ENCODE measurements at places on chromosomes 3 and 15.

GRCh38 chr15:67761343-67761742 lies 64.0 kb upstream of the SKOR1 start:
- no peak for DNase-seq

DNA sequence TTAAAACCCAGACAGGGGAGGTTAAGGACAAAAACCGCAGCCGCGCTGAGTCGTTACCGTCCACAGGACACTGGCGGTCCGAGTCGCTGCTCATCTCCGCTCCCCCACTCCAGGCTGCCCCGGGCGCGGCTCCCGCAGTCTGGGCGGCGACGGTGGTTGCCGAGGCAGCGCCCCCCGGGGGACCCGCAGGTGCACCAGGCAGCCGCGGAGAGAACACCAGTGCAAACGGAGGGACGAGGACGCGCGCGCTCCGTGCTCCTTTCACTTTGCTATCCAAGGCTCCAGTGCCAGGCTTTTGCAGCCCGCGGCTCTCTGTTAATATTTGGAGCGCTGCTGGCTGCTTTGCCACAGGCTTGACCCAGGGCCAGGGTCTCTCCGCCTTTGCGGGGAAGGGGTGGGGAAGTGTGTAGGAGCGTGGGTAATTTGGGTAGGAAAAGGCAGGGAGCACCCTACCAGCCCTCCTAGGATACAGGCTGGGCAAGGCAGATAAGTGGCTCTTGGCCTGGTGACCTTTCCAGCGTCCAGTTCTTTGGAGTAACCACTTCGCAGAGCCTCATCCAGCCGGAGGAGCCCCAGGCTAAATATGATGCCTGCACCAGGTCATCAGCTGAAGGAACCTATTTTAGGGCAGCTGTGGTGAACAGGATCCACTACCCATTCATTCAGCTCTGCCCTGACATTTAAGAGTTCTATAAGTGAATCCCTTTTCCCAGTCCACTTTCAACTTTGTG lies at the start of gene GADL1:
Gene GADL1 (minus strand): TSS at position 141 of the 731 bp plus-strand sequence. CDS start 47 bp downstream, at position 94.
- DNase-seq = peak; percentile 2

- DNase-seq = no peak
These were observed 194.1 kb downstream of the TPRG1 start for GRCh38 chr3:189365609-189366564.

DNA sequence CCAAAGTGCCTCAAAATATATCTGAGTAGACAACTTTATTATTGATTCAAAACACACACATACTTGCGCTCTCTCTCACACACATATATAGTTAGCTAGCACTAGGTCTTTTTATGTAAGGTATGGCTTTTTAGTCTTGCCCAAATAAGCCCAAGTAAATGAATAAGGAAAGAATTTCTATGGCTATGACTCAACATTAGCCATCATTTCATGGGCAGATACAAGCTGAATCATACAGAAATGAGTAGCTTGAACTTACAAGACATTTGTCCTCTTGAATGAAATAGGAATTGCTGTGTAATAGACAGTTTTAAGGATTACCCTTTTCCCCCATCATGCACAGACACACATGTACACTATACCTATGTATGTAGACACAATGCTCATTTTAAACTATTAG lies 4.9 kb downstream of the CADPS start:
- DNase-seq = no peak

GRCh38 chr3:134737516-134737915 lies 57.5 kb upstream of the EPHB1 start:
- no peak for DNase-seq

DNA sequence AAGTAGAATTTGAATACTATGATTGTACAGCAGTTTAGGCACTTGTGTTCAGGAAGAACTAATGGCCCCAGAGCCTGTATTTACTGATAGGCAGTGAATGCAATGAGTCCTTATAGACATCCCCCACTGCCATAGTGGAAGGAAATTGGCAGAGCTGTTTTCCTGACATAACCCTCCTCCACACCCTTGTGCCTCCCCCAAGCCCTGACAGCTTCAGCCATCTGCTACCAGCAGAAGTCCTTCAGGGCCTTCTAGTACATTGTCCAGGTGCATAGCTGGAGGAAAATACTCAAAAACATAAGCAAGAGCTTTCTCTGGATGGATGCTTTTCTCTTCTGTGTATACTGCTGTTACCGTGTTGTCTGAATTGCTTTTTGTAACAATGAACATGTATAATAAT lies 20.6 kb downstream of the ARHGAP31 start:
- no peak for DNase-seq

DNA sequence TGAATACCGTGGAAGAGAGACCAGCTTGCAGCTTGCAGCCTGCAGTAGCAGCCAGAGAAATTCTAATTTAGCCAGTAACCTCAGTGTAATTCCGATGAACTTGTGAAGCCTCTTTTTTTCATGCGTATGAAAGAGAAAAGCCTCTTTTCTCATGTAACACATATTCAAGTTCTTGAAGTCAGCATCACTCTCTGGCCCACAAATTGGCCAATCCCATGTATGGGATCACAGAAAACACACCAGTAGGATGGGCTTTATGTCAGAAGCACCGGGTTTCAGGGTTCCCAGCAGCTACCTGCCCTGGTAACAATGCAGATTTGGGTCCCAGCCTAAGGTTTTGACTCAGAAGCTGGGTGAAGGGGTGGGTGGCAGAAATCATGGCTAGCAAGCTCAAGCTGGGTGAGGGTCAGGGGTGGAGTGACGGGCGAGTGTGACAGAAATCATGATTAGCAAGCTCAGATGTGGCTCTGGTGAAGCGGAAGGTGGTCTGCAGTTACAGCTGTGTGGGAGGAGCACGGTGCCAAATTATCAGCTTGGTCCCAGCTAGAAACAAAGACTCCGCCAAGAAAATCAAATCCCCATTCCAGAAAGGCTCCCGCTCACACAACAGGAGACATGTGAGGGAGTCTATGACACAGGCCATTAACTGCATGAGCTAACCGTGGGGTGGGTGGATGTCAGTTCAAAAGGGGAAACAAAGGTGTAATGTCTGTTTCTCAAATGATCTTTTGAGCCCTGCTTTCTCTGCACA lies 86.6 kb downstream of the SNRK start:
- no peak for DNase-seq

DNA sequence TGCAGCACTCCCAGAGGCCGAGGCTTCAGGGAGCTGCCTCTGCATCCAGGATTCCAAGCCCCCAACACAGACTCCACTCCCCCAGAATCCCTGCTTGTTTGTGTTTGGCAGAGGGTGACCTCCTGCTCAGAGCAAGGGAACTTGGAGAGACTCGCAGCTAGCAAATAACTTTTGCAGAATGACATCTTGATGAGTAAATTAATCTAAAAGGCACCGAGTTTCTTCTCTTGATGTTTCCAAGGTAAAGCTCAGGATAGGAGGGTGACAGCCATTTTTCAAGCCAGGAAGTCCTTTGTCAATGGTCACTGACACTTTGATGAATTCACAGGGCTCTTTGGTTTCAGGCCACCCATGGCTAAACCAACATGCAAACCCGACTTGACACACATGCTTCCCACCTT lies 523.0 kb downstream of the NTRK3 start:
- DNase-seq = no peak

- DNase-seq = no peak
These were observed 19.8 kb upstream of the ACOX2 start for GRCh38 chr3:58556761-58557221.

DNA sequence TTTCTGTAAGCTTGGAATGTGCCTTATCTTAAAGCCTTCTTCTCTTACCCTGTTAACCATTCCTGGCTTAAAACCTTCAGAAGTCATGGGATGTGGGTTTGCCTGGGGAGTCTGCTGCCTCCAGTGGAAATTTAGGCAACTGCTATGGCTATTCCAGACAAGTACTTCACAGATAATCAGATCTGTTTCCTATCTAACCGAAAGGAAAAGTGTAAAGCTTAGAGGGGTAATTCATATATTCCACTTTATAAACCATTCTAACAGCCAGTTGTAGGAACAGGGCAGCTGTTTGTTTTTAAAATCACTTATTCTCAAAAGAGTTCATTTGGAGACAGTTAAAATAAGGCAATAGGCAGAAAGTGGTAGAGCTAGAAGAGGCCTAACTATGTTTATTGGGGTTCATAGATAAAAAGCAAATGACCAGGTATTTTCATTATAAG lies 219.9 kb downstream of the TCF12 start:
- no peak for DNase-seq

DNA sequence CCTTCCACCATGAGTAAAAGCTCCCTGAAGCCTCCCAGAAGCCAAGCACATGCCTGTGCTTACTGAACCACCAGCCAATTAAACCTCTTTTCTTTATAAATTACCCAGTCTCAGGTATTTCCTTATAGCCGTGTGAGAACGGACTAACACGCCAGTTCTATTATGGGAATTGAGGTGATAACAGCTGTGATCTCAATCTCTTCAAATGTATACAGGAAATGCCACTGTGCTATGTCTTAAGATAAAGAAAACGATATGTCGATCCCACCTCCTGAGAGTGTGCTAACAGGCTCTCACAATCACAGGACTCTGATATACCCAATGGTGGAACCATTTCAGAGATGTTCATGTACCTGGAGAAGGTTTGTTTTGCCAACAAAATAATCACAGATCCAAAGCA lies 26.2 kb downstream of the CHSY1 start:
- no peak for DNase-seq

- DNase-seq = no peak
These were observed 119.5 kb upstream of the LRIG1 start for GRCh38 chr3:66620296-66620695.

DNA sequence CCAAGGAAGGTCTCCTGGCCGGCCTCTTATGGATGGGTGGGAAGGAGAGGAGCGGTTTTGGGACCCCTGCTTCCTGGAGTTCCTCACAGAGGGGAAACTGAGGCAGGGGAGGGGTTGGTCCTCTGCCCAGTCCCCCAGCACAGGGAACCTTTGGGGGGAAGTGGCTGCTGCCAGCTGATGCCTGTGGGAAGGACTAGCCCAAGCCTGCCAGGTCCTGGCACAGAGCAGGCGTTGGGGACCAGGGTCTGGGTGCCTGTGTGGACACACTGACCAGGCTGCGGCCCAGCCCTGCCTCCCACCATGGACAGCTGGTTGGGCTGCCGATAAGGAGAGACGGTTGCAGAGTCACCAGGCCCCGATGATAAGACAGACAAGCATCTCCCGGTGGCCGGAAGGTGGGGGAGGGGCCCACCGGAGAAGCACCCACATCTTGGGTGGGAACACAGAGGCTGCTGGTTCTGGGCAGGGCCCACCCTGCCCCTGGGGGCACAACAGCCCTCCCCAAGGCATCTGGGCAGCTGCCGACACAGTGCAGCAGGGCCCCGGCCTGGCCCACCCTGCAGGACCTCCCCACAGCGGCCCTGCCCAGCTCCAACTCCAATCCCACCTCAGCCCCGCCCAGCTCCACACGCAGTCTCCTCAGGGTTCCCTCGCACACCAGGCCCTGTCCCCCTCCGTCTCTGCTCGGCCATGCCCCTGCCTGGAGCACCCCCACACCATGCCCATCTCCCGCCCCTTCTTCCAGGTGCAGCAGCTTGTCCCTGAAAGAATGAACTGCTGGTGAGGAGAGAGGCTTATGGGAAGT lies 50.7 kb downstream of the DNAJB8 start:
- no peak for DNase-seq

DNA sequence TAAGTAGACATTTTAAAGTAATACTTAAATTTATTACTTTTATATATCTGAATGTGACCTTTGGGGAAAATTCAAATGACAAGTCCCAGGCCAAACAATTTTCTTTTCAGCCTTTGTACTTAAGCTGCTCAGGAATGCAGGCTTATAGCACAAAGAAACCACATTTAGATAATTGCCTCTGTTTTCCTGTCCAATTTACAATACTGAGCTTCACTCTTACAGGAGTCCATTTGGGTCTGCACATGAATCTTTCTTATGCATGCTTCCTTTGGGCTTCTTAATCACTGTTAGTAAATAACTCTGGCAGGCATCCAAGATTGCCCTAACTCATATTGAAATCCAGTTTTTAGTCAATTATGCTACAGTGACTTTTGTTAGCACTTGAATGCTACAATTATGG lies 459.4 kb upstream of the TGFBR2 start:
- DNase-seq = no peak

DNA sequence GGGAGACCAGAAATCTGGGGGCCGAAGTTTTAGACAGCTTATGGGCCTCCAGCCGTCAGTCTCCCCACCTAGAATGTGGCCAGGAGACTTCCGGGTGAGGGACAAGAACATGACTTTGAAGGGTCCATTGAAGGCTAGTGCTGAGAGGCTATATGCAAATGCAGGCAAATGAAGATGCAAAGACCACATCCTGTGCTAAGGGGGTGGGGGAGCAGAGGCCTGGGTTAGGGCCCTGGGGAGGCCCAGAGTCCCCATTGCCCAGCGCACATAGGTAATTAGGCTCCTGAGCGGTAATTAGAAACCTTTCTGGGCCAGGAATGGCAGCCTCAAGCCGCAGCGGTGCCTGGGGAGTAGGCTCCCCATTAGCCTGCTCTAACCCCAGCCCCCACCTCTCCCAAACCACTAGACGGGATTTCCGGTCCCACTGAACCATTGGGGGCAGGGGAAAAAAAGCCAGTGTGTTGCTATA lies 6.8 kb downstream of the CSK start:
- peak; percentile 73 for DNase-seq

DNA sequence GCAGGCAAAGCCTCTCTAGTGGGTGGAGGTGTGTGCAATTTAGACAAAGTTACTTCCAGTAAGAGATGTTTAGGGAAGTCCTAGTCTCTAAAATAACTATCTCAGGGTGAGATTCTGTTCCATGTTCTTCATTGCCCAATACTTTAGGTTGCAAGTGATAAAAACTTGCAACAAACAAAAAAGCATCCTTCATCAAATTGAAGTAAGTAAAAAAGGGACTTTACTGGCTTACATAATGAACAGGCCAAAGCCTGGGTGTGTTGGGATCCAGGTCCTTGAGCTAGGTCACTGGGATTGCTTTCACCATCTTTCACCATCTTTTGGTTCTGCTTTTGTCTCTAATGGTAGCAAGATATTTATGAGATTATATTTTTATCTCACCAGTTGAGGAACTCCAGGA lies 38.3 kb downstream of the CX3CR1 start:
- DNase-seq = no peak

- no peak for DNase-seq
These were observed 199.8 kb upstream of the RGMA start for GRCh38 chr15:93288728-93289294.

GRCh38 chr15:79283252-79284048 lies 928 bp downstream of the ANKRD34C start:
- peak; percentile 17 for DNase-seq

- no peak for DNase-seq
These were observed 26.2 kb downstream of the RHOA start for GRCh38 chr3:49385617-49386016.

DNA sequence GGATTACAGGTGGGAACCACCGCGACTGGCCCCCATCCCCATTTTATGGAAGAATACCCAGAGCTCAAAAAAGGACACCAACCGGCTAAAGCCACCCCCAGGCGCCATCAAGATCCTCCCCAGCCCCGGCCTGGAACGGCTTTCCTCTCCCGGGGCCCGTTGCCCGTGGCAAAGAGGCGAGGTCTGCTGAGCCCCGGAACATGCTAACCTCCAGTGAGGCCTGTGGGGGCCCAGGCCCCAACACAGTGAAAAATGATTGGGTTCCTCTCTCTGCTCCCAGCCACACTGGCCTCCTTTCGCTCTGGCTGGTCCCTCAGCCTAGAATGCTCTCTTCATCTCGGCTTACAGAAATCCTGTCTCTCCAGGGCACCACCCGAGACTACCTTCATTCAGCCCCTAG lies 46.5 kb upstream of the SMAD6 start:
- peak; percentile 7 for DNase-seq

- DNase-seq = no peak
These were observed 9.3 kb downstream of the BCHE start for GRCh38 chr3:165827883-165828282.
